ENCODE measurements at places on chromosomes 16 and 17.

- no peak for DNase-seq
Measured at GRCh38 chr16:28072087-28072486, 8.6 kb upstream of the GSG1L start.

DNA sequence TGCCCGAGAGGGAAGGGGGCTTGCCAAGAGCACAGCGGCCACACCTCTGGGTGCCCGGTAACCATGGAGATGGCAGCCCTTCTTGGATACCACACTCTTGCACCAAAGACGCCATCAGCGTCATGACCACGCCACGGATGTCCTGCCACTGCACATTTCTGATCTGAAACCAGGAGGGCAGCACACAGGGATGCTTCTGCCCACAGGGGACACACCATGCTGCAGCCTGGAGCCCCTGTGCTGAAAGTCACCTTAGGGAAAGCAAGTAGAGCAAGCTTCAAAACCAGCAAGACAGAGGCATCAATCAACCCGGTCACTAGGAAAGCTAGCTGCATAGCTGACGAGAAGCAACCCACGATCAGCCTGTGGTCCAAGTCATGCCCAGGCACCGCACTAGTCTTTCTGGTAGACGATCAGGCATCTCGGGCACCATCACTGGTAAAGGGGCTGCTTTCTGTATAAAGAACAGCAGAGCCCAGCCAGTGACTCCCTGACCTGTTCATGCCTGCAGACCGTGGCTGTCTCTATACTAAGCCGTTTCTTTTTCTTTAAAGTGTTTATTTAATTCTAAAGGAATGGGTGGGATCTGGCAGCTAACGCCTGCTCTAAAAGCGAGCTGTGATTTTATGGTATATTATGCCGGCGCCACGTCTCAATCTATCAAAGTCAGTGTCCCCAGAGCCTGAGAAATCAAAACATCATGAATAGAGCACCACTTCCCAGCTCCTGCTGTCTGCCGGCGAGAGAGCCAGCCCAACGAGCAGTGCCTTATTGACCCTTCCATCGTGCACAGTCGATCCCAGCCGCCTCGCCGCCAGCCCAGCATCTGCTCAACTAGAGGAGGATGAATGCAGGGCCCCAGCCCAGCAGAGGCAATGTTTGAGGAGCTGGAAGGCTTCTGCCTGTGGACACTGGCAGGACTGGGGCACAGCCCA, 244.7 kb downstream of the RBFOX3 start:
- no peak for DNase-seq

- DNase-seq = peak; percentile 96
Measured at GRCh38 chr17:79997011-79997660, 38.5 kb downstream of the TBC1D16 start.

- DNase-seq = no peak
Measured at GRCh38 chr16:54547052-54547451, 260.5 kb upstream of the IRX3 start.

DNA sequence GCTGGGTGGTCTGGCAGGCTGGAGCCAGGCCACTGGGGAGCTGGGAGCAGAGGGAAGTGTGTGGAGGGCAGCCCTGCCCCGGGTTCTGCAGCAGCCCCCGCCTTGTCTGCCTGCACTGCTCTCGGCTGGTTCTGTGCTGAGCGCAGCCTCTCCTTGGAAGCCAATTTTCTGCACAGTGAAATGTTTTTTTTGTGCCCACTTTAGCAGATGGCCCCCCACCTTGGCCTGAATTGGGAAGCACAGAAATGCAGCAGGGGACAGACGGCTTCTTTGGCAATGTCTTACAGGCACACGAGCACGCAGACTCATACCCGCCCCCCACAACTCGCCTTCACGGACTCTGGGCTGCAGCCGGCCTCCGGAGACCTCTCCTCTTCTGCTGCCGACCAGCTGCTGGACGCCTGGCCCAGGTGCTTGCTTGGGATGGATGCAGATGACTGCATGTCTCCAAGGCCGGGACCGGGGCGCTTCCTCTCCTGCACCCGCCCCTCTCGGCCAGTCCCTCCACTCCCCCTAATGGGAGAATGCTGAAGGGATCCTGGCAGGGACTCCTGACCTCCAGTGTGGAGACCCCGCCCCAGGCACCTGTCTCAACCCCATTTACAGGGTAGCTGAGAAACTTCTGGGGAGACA, 14.8 kb downstream of the NPTX1 start:
- no peak for DNase-seq

- DNase-seq = no peak
Measured at GRCh38 chr17:48541577-48542113, 3.3 kb downstream of the HOXB2 start.

- DNase-seq = no peak
Measured at GRCh38 chr17:63639125-63639524, 16.9 kb downstream of the MAP3K3 start.

DNA sequence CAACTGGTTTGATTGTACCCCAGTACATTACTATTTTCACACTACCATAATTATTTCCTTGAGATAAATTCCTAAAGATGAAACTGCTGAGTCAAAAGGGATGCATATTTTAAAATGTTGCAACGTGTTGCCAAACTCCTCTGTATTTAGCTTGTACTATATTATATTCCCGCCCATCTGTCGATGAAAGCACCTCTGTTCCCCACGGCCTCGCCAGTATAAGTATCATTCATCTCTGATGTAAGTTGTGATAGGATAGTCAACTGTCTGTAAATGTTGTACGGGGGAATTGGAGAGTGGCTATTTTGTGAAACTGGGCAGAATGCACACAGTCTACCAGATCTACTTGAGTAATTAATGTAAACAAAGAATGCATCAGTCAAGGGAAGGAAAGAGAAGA, 47.7 kb upstream of the TNRC6A start:
- no peak for DNase-seq

- DNase-seq = no peak
Measured at GRCh38 chr16:87212026-87212425, 105.2 kb downstream of the C16orf95 start.

GRCh38 chr17:7538891-7539545, 9.8 kb upstream of the TNFSF12 start:
- no peak for DNase-seq

GRCh38 chr17:7560172-7561027, 1.3 kb upstream of the SENP3 start:
- no peak for DNase-seq

- peak; percentile 73 for DNase-seq
Measured at GRCh38 chr17:39800540-39800939, 62.8 kb downstream of the GRB7 start.

GRCh38 chr17:7839190-7839875, 5.3 kb downstream of the KDM6B start:
- DNase-seq = no peak

- DNase-seq = no peak
Measured at GRCh38 chr16:77807021-77807420, 18.7 kb downstream of the VAT1L start.

- DNase-seq = no peak
Measured at GRCh38 chr16:10964891-10965326, 20.5 kb downstream of the CLEC16A start.

GRCh38 chr17:15513058-15513791, 45.8 kb upstream of the CDRT4 start:
- DNase-seq = no peak

DNA sequence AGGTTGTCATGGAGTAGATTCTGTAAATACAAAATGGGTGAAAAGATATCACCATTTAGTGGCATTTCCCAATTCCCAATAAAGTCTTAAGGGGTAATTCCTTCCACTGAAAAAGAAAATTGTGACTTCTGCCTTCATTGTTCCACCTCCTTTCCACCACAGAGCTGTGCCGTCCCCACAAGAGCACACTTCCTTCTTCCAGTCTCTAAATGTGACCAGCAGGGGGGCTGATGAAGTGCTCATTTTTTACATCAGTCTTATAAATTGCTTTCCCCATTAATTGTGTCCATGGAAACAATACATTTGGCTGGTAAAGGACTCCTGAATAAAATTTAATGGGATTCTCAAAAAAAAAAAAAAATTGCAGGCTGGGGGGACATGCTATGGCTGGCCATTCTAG, 260.8 kb upstream of the PSMD7 start:
- DNase-seq = peak; percentile 65
